NCI-H1048 (cell line): ENCODE measurements at places on chromosomes 16 and 17.

DNA sequence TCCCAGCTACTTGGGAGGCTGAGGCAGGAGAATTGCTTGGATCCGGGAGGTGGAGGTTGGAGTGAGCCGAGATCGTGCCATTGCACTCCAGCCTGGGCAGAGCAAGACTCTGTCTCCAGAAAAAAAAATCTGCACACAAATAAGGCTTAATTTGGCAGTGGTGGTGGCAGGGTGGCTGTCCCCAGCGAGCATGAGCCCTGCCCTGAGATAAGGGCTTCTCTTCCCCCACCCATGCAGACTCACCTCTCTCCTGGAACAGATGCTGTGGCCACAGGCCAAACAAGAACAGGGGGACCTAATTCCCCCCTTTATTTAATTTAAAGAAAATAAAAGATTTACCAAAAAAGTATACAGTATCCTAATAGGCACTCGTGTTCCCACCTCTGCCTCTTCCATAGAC, 157.2 kb downstream of the RAB11FIP4 start:
- DNase-seq: no peak

DNA sequence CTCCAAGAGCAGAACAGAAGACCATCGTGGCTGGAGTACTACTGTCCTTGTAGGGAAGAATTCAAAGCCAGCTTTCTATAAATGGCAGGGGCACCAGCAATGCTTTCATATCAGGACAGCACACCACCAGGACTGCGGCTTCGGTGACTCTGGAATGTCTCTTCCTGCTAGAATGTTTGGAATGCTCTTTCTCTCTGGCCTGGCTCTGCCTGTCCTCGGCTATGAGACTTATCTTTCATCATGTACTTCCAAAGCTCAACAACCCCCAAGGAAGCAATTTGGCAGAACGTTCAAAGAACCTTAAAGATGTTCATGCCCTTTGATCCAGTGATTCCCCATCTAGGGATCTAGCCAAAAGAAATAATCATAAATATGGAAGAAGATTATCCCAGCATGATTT, 52.7 kb upstream of the NOG start:
- no peak for DNase-seq

DNA sequence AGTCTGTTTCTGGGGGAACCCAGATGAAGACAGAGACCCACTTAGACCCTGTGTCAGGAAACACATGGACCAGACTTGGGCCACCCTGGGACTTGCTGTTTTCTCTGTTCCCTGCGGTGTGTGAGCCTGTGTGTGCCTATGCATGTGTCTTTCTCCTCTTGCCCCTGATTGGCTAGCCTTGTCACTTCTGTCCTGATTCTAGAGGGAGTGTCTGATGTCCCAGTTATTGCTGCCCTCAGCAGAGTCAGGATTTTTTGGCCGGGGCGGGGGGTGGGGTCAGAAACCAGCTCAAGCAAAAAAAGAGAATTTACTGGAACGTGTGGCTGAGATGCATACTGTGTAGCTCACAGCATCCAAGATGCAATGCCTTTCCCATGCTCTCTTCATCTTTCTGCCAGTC, 30.5 kb downstream of the PLCG2 start:
- no peak for DNase-seq

GRCh38 chr16:2755158-2755557, 2.7 kb downstream of the SRRM2 start:
- no peak for DNase-seq

DNA sequence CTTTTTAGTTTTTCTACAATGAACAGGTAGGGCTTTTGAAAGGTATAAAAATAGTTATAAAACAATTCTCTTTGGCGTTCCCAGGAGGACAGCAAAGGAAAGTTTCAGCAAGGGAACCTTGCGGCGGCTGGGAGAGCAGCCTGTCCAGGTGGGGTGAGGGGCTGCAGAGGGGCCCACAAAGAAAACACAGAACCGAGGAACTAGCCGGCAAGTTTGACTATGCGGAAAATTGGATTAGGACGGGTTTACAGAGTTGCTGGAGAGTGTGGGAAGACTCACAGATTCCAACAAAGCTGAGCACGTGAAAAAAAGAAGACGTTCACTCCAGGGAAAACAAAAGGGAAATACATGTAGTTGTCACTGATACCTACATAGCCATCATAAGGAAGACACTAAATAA, 40.2 kb upstream of the METTL16 start:
- DNase-seq: no peak

- no peak for DNase-seq
Observed at GRCh38 chr16:14963281-14964173, 11.3 kb upstream of the PDXDC1 start.

DNA sequence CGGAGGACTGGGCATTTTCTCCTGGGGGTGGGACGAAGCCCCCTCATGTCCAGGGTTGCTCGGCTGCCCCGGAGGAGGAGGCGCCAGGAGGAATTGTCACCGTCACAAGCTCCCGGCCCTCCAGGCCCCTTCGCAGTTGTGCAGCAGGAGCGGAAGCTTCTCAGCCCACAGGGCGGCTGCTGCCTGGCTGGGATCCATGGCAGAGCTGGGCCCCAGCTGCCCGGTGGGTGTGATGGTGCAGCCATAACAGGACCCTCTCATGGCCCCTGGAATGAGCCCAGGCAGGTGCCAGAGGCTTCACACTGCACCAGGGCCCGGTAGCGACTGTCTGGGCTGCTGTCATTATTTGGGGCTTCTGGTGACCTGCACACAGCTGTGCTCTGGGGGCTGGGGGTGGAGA, 54.9 kb upstream of the GNG13 start:
- no peak for DNase-seq

DNA sequence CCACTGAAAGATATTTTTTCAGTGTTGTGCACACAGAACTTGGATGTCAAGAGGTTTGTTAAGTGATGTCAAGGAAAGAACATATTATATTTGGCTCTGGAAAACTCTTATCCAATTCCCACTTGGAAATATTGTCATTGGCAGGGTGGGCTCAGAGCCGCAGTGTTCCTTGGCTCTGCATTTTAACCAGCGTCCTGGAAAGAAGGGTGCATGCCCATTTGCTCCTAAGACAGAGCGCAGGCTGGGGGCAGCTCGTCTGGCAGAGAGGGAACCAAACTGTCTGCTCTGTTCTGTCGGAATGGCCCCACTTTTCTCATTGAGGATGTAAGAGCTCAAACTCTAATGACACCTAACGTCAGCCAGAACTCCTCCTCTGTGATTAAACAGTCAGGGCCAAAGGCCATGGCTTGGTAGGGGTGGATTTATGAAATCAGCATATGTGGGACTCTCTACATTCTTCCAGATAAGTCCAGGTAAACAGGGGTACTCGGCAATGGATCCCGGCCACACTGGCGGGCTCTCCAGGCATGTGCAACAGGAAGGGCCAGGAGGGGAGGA, 18.0 kb downstream of the SLC47A1 start:
- no peak for DNase-seq

DNA sequence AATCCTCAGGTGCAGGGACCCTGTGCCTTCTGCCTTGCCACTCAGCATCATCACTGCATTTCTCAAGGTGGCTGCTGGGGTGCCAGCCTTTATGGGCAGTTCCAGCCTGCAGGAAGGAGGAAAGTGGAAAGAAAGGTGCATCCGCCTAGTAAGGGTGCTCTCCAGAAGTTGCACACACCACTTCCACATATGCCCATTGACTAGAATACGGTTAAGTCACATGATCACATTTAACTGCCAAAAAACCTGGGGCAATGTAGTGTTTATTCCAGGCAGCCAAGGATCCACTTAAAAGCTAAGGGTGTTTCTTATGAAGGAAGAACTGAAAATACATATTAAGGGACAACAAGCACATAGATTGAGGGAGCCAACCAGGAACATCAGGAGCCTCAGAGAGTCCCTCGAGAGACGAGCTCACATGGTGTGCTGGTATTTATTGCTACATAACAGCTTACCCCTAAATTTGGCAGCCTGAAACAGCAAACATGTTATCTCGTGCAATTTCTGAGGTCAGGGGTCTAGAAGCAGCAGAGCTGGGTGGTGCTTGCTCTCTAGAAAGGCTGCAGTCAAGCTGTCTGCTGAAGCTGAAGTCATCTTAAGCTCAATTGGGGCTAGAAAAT, 52.0 kb upstream of the MMP2 start:
- no peak for DNase-seq

- no peak for DNase-seq
Observed at GRCh38 chr16:85924675-85925074, 25.7 kb downstream of the IRF8 start.

DNA sequence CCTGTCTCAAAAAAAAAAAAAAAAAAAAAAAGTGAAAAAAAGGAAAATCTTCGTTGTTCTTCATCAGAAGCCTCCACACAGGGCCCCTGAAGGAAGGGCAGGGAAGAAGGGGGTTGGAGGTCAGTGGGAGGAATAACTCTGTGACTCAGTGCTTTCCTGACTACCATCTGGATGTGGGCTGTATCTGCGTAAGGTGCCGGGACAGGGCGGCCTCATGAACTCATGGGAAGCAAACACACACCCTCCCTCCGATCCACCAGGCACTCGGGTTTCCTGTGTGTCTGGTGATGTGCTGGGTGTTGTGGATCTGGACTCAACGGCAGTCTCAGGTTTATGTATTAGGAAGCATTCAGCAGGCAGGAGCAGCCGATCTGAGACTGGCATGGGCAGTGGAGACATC, 691.6 kb downstream of the WWOX start:
- DNase-seq: no peak

DNA sequence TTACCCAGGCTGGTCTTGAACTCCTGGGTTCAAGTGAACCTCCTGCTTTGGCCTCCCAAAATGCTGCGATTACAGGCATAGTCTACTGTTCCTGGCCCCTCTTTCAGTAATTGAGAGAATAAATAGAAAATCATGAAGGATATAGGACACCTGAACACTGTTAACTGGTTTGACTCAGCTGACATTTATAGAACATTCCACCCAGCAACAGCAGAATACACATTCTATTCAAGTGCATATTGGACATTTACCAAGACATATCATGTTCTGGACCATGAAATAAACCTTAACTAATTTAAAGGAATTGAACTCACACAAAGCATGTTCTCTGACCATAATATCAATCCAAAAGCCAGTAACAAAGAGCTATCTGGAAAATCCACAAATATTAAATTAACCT, 19.8 kb upstream of the BAIAP2 start:
- no peak for DNase-seq

DNA sequence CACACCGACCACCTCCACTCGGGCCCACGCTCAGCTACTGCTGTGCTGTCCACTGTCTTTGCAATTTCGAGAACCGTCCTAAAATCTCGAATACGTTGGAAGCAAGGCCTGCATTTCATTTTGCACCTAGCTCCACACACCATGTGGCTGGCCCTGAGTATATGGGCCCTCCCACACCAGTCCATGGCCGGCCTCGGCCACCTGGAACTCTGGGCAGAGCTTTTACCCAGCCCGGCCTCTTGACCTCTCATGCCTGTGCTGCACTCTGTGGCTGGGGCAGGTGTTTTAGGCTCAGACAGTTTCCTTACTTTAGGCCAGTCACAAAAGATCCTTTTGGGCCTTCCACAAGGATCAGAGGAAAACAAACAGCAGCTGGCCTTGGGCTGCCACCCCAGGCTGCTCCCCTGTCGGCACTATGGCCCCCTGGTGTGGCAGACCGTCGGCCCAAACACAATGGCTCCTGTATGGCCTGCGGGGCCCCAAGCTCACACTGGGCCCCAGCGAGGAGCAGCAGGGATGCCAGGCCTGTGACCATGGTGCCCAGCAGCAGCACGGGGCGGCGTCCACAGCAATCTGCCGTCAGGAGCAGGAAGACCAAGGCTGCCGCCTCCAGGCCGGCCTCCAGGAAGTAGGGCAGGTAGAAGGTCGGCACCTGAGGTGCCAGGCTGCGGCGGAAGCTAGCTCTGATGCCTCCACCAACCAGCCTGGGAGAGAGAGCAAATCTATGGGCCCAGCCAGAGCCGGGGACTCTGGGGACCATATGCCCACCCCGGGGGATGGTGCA, 2.5 kb downstream of the SLC22A31 start:
- no peak for DNase-seq

DNA sequence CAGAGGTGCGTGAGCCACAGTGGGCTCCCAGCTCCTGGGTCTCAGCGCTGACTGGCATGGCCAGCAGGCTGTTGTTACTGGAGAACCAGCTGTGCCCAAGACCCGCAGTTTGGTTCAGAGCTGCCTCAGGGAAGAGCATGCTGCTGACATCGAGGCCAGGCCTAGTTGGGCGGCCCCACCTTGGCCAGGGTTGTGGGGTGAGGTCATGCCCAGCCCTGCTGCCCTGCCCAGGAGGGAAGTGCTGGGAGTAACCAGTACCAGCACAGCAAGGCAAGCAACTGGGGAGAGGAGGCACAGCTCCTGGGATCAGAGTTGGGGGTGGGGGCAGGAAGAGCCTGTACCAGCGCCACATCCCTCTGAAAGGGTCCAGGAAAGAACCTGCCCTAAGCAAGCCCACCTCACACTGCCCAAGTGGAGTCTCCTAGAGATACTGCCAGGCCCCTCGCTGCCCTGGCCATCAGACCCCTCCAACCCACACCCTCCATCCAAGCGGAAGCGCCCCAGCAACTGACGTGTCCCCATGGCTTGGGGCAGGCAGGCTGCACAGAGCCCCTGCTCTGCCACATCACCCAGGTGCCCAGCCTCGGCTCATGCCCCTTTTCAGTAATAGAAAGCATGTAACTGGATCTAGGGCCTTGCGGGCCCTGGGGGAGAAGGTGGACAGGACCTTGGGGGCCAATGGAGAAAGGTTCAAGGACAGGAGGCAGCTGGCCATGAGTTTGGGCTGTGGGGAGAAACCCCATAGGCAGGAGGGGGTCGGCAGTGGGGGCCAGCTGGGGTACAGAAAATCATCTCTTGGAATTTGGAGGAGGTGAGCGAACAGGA, 990 bp downstream of the DOK4 start:
- no peak for DNase-seq

DNA sequence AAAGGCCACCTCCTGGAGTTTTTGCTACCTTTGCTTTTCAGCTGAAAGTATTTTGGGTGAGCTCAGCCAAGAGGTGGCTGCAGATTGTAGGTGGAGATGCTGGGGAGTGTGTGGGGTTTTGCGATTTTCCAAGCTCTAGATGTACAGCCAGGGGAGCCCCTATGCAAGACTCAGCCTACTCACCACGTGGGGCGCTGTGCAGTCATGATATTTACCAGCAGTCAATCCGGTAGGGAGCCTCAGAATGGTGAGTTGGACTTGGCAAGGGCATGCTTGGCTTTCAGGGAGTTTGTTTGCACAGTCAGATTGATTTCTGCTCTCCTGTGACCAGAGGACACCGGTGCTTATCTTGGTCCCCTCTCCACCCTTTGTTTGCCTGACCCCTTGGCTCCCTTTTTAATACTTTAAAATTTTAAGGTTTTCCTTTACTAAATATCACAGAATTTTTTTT, 175.3 kb downstream of the UTP18 start:
- DNase-seq: peak; percentile 5

DNA sequence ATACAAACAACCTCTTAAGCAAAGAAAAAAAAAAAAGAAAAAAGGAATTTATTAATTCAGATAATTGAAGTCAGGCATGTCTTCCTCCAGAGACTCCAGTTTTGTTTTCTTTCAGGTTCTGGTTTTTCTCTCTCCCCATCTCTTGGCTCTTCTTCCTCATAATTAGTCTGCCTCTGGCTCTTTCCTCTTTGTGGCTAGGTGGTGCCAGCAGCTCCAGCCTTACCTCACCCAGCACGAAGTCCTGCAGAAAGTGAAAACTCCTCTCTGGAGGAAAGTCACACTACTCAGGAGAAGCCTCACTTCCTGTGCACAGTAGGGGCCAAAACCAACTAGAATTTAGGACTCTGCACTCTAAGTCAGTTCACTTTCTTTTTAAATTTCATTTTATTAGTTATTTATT, 10.3 kb upstream of the NFAT5 start:
- no peak for DNase-seq
